ENCODE measurements at places on chromosomes 13 and 19. TPM values are rescaled to one million over a fixed set of nuclear protein-coding genes. Genes with fewer than 3 reads are reported as not detected.

- no peak for DNase-seq
These were observed 361.6 kb downstream of the KLF12 start for GRCh38 chr13:73772449-73773167.

DNA sequence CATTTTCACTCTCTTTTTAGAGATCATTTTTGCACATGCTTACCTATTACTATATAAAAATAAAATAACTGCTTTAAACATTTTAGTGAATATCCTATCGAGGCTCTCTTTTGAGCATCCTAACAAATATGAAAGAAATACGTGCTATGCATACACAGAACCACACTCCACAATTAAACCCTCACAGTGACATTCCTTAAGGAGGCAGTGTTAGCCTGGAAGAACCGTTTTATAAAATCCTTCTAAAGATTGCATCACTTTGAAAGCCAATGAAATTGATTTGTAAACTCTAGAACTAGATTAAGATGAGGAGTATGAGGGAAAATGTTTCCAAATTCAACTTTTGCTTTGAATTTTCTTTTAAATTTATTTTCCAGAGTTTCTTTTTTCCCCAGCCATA, 11.1 kb upstream of the ENOX1 start:
- no peak for DNase-seq

- DNase-seq, result no peak
These were observed 1.4 kb downstream of the CIC start for GRCh38 chr19:42270346-42271044.

DNA sequence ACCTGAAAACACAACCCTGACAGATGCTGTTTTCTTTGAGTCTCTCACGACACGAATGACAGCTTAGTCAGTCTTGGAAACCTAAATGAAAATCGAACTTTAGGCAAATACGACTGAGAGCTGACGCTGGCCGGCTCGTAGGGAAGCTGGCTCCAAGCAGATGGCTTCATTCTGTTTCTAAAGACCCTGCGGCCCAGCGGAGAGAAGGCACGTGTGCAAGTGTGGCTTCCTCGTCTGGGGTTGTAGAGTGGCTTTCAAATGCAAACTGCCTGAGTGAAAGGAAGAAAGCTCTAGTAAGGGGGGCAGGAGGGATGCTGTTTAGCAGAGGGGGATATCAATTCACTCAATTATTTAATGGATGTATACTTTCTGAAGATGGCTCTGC, 26.1 kb upstream of the TIMM44 start:
- DNase-seq, result peak; percentile 91

Gene KLK14
- total RNA-seq, result not detected

DNA sequence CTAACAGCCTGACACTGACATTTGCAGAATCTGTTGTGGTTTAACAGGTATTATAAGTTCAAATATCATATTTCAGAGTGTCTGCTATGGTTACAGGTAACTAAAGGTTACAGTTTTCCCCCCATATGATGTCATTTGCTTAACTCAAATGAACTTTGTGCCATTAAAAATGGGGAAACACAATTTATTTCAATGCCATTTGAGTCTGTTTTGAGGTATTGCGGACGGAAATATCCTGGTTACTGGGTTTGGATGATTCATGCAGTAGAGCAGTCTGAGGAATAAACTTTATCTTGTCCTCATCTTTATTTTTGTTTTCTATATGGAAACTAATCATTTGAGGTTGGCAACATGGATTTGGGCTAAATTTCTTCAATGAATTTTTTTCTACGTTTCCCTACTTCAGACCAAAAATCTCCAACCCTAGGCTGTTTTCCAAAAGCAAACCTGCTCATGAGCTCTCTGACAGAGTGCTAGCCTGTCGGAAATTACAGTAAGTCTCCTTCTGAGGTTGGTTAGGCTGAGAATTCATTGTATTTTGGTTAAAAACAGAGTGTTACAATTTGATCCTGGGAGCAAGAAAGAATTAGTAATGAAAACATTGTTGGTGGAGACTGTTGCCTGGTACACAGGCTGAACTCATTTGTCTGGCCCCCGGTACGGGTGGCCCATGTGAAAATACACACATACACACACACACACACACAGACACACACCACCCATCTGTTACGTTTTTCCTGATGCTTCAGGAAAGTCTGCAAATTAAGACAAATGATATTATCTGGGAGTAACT, 66.1 kb downstream of the AKAP11 start:
- DNase-seq, result no peak

DNA sequence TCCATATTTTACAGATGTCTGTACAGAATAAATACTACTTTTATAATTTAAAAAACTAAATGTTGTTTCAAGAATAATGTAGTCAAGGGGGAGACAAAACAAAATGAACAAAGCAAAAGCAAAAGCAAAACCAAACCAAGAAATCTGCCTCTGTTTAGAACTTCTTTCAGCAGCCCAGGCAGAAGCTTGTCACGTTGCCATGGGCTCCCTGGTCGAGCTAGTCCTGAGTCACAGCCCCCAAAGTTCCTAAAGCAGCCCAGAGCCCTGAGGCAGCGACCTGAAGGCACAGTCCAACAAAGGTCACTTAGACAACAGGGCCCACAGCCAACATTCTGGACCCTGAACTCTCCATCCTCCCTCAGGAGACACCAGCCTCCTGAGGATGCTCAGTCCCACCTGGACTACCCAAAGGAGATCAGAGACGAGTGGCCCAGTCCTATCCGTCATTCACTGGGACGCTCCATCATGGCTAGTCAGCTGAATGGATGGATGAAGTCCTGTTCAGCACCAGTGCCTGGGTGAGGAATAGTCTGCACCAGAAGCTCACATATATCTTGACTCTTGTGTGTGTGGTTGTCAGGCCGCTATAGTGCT, 41.7 kb downstream of the SIAH3 start:
- no peak for DNase-seq

Gene ZNF20
- total RNA-seq, result 4.1 TPM

GRCh38 chr19:664913-665443, 2.0 kb upstream of the RNF126 start:
- DNase-seq, result peak; percentile 99
